CD4-positive, alpha-beta T cell treated with Interleukin-4 for 1 hour (primary cell): ENCODE measurements at places on chromosomes 5 and 9.

DNA sequence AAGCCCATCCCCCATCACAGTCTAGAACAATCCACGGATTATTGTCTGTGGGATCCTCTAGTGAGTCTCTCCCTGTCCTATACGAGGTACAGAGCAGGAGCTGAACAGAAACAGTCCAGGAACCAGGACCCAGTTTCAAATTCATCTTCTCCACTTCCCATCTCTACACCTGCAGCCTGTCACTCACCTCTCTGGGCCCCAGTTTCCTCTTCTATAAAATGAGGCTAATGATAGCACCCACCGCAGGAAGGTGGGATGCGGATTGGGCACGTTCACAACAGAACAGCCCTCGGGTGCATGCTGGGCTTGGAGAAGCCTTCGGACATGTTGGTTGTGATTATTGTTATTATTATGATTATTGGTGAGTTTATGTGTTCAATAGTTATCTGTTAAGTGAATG is 78.5 kb downstream of the ANKRD33B start:
- DNase-seq: no peak

GRCh38 chr5:170510559-170510958 is 6.7 kb downstream of the KCNIP1 start:
- no peak for DNase-seq

- DNase-seq: no peak
These were observed 571.2 kb upstream of the DAB2 start for GRCh38 chr5:39995990-39996389.

DNA sequence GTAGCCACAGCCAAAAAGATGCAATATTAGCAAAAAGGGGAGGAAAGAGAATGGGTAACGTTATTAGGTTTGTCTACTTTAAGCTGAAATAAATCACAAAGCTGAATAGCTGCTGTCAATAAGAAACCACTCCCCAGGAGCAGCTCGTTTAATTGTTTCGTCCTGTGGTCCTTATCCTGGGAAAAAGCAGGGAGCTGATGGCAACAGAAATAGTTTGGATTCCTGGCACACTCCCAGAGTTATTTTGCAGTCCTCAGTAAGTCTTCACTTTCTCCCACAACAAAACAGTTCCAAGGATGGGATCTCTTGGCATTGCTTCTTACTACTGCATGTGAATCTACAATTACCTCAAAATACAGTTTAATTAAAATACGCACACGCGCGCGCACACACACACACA is 28.8 kb downstream of the FRMD3 start:
- DNase-seq: no peak

DNA sequence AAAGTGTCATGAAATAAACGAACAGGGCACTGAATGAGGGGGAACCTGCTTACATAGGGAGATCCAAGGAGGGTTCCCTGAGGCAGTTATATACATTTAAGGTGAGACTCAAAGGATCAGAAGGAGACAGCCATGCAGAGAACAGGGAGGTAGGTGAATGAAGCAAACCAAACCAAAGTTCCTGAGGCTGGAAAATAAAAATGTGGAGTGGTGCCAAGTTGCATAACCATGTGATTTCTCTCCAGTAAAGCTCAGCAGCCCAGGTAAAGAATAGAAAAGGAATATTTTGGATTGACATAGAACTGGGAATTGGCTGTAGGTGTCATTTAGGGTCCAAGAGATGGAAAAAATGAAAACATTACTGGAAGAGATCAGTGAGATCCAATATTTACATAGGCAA is 110.7 kb downstream of the CAAP1 start:
- DNase-seq: no peak

DNA sequence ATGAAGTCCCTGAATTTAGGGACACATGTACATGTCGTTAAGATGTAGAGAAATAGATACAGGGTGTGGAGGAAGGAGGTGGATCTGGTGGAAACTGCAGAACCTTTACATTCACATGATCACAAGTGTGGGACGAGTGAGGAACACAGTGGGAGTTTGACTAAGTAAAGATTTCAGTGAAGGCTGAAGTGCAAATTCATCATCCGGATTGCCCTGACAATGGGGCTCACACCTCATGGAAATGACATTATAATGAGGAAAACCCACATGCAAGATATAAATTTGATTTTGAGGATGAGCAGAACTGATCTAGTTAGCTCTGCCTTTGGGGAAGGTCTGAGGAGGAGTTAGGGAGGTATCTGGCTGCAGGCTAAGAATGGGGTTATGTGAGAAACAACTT is 173.9 kb downstream of the FSTL4 start:
- no peak for DNase-seq

GRCh38 chr9:118606668-118607067 is 762.6 kb downstream of the BRINP1 start:
- DNase-seq: no peak

DNA sequence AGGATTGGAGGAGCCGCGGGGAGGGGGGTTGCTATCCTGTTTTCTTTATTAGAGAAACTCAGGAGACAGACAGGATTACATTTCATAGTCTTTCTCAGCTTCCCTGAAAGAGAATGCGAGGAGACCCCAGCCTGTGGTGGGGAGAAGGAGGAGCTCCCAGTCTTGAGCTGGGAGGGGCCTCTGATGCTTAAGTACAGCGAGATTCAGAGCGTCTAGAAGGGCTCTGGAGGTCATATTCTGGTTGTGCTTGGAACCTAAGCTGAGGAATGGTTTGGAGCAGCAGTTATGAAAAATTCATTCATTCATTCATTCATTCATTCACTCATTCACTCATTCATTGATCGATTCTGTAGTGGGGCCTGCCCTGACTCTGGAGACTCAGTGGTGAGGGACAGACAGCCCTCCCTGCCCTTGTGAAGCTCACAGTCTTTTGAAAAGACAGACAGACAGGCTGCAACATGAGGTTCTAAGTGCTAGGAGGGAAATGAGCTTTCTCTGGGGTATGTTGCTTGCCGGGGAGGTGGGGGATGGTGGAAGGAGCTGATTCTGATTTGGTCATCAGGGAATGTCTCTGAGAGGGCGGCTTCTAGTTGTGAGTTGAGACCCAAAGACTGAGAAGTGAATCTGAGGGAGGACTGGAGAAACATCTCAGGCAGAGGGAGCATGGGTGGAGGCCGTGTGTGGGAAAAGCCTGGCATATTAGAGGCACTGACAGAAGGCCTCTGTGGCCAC is 2.5 kb upstream of the SPRY4 start:
- no peak for DNase-seq

DNA sequence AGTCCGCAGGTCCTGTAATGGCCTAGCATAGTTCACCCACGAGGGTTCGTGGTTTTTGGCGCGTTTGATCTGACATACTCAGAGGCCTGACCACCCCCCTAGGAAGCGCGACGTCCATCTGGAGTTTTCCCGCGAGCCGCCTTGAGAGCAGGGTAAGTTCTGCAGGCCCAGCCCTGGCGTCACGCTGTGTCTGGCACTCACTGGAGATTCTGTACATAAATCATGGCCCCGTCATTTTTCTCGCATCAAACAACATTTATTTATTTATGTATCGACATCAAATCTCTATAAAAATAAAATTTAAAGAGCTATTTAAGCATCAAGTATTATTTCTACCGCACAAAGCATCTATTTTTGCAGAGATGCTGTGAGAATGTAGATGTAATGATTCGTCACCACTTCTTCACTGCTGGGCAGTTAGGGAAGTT is 437 bp upstream of the TRIM41 start:
- DNase-seq: no peak

DNA sequence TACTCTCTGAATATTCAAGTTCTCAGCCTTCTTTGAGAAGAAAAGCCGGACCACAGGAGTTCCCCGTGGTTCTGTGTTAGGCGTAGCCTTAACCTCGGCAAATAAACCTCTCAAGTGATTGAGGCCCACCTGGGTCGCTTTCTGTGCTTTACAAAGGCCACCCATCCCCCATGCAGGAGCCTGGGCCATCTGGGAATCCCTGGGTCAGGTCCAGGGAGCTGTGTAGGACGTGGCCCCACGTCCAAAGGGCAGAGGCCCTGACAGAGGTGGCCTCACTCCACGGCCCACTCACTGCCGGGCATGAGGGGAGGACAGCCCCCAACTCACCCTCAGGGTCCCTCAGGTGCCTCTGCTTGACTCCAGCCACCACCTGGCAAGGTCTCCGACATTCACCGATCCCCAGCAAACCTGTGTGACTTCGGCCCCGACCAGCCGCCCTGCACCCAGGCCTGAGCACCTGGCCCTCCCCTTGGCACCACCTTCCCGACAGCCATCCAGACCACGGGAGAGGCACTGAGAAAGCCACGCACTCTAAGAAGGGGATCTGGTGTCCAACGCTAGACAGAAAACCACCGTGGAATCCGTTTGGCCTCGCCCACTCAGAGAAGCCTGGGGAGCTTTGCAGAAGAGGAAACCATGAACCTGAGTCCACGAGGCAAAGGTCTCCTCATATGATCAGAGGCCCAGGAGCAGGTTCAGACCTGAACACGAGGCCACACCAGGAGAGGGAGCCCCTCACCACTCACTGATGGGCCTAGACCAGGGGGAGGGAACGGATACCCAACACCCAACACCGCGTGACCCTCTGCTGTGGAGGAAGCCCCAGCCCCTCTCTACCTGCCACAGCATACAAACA is 4.5 kb downstream of the SLC12A7 start:
- DNase-seq: no peak

- no peak for DNase-seq
These were observed 79.0 kb upstream of the TRIM32 start for GRCh38 chr9:116608064-116608463.

- DNase-seq: no peak
These were observed 75.4 kb downstream of the MAP1B start for GRCh38 chr5:72182686-72183085.

- DNase-seq: no peak
These were observed 217.6 kb downstream of the ROR2 start for GRCh38 chr9:91732187-91733005.

DNA sequence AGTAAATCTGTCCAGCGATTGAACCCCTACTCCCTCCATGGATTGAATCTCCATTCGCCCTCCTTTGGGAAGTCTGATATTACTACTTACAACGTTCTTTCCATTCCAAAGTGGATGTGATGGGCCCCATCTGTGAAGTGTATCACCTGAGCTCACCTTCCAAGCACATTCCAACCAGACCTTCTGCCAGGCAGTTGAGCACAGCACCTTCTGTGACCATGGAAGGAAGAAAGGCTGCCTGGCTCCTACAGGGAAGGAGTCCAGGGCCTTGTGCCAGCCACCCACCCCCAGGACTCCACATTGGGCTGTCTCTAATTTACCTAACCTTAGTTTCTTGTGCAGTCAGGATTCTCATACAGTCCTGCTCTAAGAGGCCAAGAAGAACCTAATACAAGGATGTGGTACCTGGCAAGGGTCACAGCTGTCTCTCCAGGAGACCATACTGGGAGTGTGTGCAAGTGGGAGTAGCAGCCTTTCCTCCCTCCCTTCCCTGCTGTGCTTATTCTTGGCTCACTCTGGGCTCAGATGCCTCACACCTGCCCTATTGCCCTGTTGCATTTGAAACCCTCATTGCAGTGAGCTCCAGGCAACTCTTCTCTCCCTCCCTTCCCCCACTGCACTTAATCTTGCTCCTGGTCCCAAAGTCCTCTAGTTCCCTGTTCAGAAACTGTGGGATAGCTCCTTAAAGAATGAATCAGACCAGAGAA is 116.1 kb downstream of the NRG2 start:
- DNase-seq: no peak

DNA sequence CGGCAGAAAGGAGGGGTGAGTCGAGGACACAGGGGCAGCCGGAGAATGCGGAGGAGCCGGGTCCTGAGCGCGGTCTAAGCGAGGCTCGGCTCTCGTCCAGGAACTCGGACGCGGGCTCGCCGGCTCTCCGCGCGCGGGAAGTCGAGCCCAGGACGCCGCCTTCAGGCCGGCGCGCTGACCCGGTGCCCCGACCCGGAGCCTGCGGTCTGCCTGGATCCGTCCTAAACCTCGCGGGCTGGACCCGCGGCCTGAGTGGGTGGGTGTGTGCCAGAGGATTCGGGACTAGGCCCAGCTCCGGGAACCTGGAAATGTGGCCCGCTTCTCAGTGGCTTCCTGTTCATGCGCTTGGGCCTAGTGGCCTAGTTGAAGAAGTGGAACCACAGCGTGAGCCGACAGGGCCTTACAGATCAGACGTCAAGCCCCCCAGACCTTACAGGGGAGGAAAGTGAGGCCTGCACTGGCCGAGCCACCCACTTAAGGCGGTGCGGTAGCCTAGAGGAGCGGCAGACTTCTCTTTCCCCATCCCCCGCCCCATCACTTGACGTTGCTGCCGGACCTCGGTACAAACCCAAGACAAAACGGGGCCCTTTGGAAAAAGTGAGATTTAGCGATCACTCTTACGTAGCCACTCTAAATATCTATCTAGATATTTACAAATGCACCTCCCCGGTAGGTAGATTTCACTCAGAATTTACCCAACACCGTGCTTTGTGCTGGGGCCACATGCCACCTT is 1.2 kb downstream of the CDKN2B-AS1 start:
- DNase-seq: no peak
